Activated naive CD8-positive, alpha-beta T cell treated with anti-CD3 and anti-CD28 coated beads, Interleukin-2, amount 10 ng/mL, durations not matched to agents 7 days and 5 days (primary cell): ENCODE measurements at places on chromosomes 4 and X. TPM values are rescaled to one million over a fixed set of nuclear protein-coding genes. Genes with fewer than 3 reads are reported as not detected.

The GNRHR gene
- not detected for total RNA-seq

The ERAS gene
- not detected for total RNA-seq

The DKK2 gene
- total RNA-seq = not detected

The DCX gene
- total RNA-seq = not detected

The FAM184B gene
- total RNA-seq = not detected

The CNGA1 gene
- not detected for total RNA-seq

The TECRL gene
- not detected for total RNA-seq

The SLC26A1 gene
- total RNA-seq = 0.25 TPM

The SH3RF1 gene
- not detected for total RNA-seq

The USP17L25 gene
- not detected for total RNA-seq

The TLR7 gene
- total RNA-seq = 0.31 TPM

The L1CAM gene
- total RNA-seq = 7.2 TPM

The PABPC1L2B gene
- total RNA-seq = not detected

The HAUS3 gene
- 28.5 TPM for total RNA-seq

The ZNF674 gene
- total RNA-seq = 5.4 TPM

GRCh38 chr4:179625406-179625805 lies 2183.2 kb upstream of the AGA start:
- no peak for DNase-seq
- no peak overlapping the region for H3K27ac ChIP-seq
- no peak overlapping the region for H3K4me3 ChIP-seq
- H3K36me3 ChIP-seq = no peaks in the 10 kb centered on the region

DNA sequence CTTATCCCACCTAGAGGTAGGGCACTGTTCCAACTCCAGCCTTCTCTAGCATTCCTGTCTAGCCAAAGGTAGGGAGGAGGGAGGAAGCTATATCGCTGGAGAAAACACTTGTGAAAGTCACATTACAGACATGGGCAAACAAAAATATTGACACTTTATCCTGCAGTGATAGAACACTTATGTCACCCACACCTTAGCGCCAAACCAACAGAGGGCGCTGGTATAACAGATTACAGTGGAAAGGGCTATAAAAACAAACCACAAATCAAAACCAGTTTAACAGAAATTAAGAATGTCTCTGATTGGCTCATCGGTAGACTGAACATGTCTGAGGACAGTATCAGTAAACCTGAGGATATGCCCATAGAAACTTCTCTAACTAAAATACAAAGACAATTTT lies 451.3 kb downstream of the TLL1 start:
- no peaks in the 10 kb centered on the region for H3K27me3 ChIP-seq
- no peaks in the 10 kb centered on the region for H3K36me3 ChIP-seq
- no peaks in the 10 kb centered on the region for H3K4me1 ChIP-seq
- H3K4me3 ChIP-seq = no peak overlapping the region
- no peak for DNase-seq

- DNase-seq = peak; percentile 44
- H3K4me3 ChIP-seq = no peak overlapping the region
- no peaks in the 10 kb centered on the region for H3K27me3 ChIP-seq
- peaks cover 32% of the 10 kb centered on the region for H3K4me1 ChIP-seq
- no peak overlapping the region for H3K27ac ChIP-seq
These were observed 12.1 kb upstream of the TLR8 start for GRCh38 chrX:12894074-12895030.

DNA sequence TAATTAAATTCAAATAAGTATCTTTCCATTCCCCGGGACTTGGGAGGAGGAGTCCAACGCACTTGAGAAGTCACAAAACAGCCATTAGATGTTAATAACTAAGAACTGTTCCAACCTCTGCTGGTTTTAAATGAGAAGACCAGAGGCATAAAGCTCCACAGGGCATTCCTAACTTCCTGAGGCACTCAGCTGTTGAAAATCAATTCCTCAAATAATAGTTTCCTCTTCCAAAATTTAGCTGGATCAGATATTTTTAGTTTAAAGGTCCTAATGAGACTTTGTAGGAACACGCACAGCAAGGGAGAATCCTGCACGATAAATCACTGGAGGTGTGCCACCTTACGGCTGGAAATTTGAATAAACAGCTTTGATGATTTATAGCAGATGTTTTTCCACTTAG lies 504.3 kb upstream of the ZFP42 start:
- no peak overlapping the region for H3K4me3 ChIP-seq
- no peak for DNase-seq
- H3K4me1 ChIP-seq = no peaks in the 10 kb centered on the region
- H3K36me3 ChIP-seq = no peaks in the 10 kb centered on the region
- no peak overlapping the region for H3K27ac ChIP-seq
- no peaks in the 10 kb centered on the region for H3K27me3 ChIP-seq

- H3K27ac ChIP-seq = no peak overlapping the region
- DNase-seq = no peak
- no peaks in the 10 kb centered on the region for H3K4me1 ChIP-seq
- H3K36me3 ChIP-seq = no peaks in the 10 kb centered on the region
These were observed 512.0 kb upstream of the NR3C2 start for GRCh38 chr4:148954011-148954749.

DNA sequence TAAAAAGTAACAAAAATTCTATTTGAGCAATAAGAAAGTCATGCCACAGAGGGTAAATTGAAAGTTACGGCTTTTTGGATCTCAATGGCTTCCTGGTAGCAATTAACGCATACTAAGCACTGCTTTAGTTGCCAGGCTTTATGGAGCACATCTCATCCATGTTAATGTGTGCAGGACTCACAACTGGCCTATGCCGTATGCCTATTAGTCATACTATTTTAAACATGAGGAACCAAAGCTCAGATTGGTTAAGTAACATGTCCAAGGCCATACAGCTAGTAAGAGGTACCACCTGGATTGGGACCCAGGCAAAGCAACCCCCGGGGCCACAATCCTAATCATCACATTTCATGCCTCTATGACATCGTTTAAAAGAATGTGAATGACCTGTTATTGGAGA lies 17.1 kb downstream of the DAPP1 start:
- no peak overlapping the region for H3K4me3 ChIP-seq
- H3K36me3 ChIP-seq = peaks cover 28% of the 10 kb centered on the region
- peaks cover 7% of the 10 kb centered on the region for H3K4me1 ChIP-seq
- no peaks in the 10 kb centered on the region for H3K27me3 ChIP-seq

- no peaks in the 10 kb centered on the region for H3K36me3 ChIP-seq
- H3K27ac ChIP-seq = no peak within 1 kb of the TSS
- H3K27me3 ChIP-seq = no peaks in the 10 kb centered on the region
- H3K4me1 ChIP-seq = no peaks in the 10 kb centered on the region
- H3K4me3 ChIP-seq = no peak within 1 kb of the TSS
These were observed at the start of gene GK2 for GRCh38 chr4:79408063-79408462. Gene GK2 (minus strand): TSS chr4:79408228. CDS start chr4:79408200, 28 bp downstream.

- no peak overlapping the region for H3K4me3 ChIP-seq
- H3K4me1 ChIP-seq = no peaks in the 10 kb centered on the region
- no peak overlapping the region for H3K27ac ChIP-seq
- no peaks in the 10 kb centered on the region for H3K27me3 ChIP-seq
- no peaks in the 10 kb centered on the region for H3K36me3 ChIP-seq
- DNase-seq = no peak
These were observed 48.3 kb upstream of the GRPR start for GRCh38 chrX:16075087-16075486.

DNA sequence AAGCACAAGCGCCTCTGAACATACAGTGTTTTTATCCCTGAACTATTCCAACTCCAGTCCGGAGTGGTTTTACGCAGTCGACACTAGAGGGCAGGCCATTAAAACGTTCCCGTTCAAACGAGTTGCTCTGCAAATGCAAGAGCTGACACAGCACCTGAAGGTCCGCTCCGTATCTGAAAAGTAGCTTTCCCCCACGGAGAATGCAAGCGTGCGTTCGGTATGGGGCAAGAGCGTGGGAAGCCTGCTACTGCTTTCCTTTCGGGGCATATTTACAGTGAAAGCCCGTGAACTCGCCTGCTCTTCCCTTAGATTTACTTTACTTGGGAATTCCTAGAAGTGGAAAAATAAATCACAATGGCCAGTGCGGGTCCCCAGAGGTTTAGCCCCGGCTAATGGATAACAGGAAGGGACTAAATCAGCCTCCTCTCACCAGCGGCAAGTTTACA lies 190.8 kb downstream of the TSPAN5 start:
- peaks cover 27% of the 10 kb centered on the region for H3K36me3 ChIP-seq
- peaks cover 31% of the 10 kb centered on the region for H3K4me1 ChIP-seq
- H3K27ac ChIP-seq = peak overlapping the region; percentile 15
- H3K27me3 ChIP-seq = peaks cover 3% of the 10 kb centered on the region
- peak; percentile 45 for DNase-seq

GRCh38 chr4:182855312-182855711 lies 61.9 kb downstream of the DCTD start:
- DNase-seq = no peak
- H3K27ac ChIP-seq = no peak overlapping the region
- peaks cover 1% of the 10 kb centered on the region for H3K4me1 ChIP-seq
- H3K27me3 ChIP-seq = no peaks in the 10 kb centered on the region
- no peaks in the 10 kb centered on the region for H3K36me3 ChIP-seq
- no peak overlapping the region for H3K4me3 ChIP-seq

DNA sequence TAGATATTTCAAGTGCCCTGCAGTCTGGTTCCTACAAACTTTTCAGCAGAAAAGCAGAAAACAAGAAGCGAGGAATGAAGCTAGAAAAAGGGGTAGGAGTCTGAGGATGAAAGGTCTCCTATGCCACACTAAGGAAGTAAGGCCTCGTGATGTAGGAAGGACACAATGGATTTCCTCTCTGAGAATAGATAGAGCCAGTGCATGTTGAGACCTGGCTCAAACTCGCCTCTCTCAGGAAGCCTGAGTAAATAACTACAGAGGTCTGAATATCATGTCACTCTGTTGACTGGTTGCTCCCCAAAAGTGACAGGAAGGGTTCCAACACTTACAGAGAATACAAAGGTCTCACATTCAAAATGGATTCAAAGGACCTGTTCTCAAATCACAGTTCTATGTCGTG lies 93.3 kb downstream of the GRIA3 start:
- H3K27me3 ChIP-seq = no peaks in the 10 kb centered on the region
- no peaks in the 10 kb centered on the region for H3K36me3 ChIP-seq
- no peak overlapping the region for H3K27ac ChIP-seq
- H3K4me3 ChIP-seq = no peak overlapping the region
- H3K4me1 ChIP-seq = no peaks in the 10 kb centered on the region

GRCh38 chr4:62191451-62192240 lies 991.5 kb downstream of the ADGRL3 start:
- no peak overlapping the region for H3K4me3 ChIP-seq
- H3K36me3 ChIP-seq = no peaks in the 10 kb centered on the region
- H3K27ac ChIP-seq = no peak overlapping the region
- no peaks in the 10 kb centered on the region for H3K27me3 ChIP-seq

DNA sequence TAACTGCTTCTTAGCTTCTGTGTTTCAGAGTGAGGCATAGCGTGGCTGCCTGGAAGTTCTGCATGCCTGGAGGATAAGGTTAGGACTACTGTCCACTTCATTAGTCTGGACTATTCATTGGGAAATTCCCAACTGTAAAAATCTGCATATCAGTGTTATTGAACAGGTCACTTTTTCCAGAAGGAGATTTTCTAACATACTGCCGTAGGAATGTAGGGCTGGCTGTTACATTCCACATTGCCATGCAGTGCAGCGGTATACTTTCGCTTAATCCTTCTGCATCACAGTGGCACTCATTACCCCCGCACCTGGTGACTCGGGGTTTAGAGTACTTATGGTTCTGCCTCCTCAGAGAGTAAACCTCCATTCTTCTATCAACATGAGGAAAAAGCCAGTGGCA lies 104.6 kb downstream of the NPFFR2 start:
- H3K4me1 ChIP-seq = no peaks in the 10 kb centered on the region
- no peak overlapping the region for H3K4me3 ChIP-seq
- H3K27ac ChIP-seq = no peak overlapping the region
- H3K36me3 ChIP-seq = no peaks in the 10 kb centered on the region
- DNase-seq = no peak

- no peaks in the 10 kb centered on the region for H3K36me3 ChIP-seq
- no peaks in the 10 kb centered on the region for H3K4me1 ChIP-seq
- H3K27me3 ChIP-seq = peaks cover 2% of the 10 kb centered on the region
- no peak overlapping the region for H3K4me3 ChIP-seq
These were observed 71.7 kb upstream of the LIMCH1 start for GRCh38 chr4:41466249-41466648.

GRCh38 chr4:42360256-42360669 lies 37.0 kb upstream of the SHISA3 start:
- H3K36me3 ChIP-seq = no peaks in the 10 kb centered on the region
- H3K4me3 ChIP-seq = no peak overlapping the region
- peaks cover 6% of the 10 kb centered on the region for H3K4me1 ChIP-seq
- peaks cover 44% of the 10 kb centered on the region for H3K27me3 ChIP-seq
- no peak overlapping the region for H3K27ac ChIP-seq

- no peak for DNase-seq
- no peaks in the 10 kb centered on the region for H3K36me3 ChIP-seq
- peaks cover 3% of the 10 kb centered on the region for H3K27me3 ChIP-seq
These were observed 37.4 kb upstream of the SLC10A4 start for GRCh38 chr4:48445704-48446103.

GRCh38 chrX:38798956-38799355 lies 2.3 kb upstream of the MID1IP1 start:
- H3K27me3 ChIP-seq = no peaks in the 10 kb centered on the region
- peaks cover 8% of the 10 kb centered on the region for H3K4me1 ChIP-seq
- H3K36me3 ChIP-seq = peaks cover 5% of the 10 kb centered on the region
- H3K4me3 ChIP-seq = no peak overlapping the region
- no peak for DNase-seq

- DNase-seq = no peak
- no peaks in the 10 kb centered on the region for H3K27me3 ChIP-seq
- H3K36me3 ChIP-seq = no peaks in the 10 kb centered on the region
- no peak overlapping the region for H3K27ac ChIP-seq
- no peak overlapping the region for H3K4me3 ChIP-seq
These were observed 412.6 kb downstream of the IQCM start for GRCh38 chr4:149403081-149403480.

DNA sequence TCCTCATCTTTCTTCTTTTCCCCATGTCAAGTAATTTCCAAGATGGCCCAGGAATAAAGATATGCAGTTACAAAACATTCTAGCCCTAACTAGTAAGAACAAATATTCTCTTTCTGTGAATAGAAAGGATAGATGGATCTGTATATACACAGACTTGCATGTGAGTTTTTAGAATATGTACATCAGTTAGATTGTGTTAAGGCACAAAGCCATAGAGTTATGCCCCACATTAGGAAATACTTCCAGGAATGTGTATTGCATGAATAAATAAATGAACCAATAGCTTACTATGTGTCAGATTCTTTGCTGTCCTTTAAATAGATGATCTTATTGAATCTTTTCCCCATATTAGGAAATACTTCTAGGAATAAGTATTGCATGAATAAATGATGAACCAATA lies 46.0 kb upstream of the TMPRSS11E start:
- H3K27me3 ChIP-seq = peaks cover 1% of the 10 kb centered on the region
- no peak overlapping the region for H3K27ac ChIP-seq
- no peaks in the 10 kb centered on the region for H3K36me3 ChIP-seq

- no peaks in the 10 kb centered on the region for H3K4me1 ChIP-seq
- no peak for DNase-seq
- H3K36me3 ChIP-seq = peaks cover 5% of the 10 kb centered on the region
- H3K27ac ChIP-seq = no peak overlapping the region
- H3K4me3 ChIP-seq = no peak overlapping the region
These were observed 108.9 kb downstream of the NR3C2 start for GRCh38 chr4:148333265-148333664.

DNA sequence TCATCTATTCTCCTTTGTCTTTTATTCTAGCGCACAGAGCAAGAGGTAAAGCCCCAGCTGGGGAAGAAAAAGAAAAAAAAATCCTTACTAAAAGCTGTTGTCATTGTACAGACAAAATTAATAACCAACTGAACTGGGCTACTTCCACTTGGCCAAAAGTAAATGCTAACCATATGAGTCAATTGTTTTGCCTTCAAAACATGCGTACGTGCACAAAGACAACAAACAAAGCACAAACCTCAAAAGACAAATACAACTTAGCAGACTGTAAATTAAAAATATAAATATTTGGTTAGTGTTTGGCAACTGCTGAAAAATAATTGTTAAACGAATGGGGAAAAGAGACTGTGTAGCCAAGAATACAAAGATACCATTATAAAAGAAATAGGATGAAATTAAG lies 5.9 kb downstream of the EDA2R start:
- H3K36me3 ChIP-seq = peaks cover 2% of the 10 kb centered on the region
- H3K27me3 ChIP-seq = no peaks in the 10 kb centered on the region
- H3K4me1 ChIP-seq = no peaks in the 10 kb centered on the region
